ENCODE measurements at places on chromosomes 13 and 19.

DNA sequence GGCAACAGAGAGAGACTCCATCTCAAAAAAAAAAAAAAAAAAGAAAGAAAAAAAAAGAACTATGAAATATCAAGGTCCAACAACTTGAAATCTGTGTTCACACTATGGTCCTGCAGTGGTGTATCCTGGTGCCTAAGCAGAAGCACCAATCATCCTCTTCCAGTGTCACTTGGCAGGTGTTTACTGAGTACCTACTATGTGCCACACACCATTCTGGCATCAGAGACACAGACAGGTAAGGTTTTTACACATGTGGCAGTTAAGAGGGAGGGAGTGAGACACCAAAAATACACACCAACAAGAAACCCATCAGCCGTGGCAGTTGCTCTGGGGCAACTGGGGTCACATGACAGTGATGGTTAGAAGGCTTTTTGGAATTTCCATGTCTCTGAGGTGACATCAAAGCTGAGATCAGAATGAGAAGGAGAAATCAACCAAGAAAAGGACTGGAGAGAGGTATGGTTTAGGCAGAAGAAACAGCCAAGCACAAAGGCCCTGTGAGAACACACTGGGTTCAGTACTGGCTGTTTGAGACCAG is 17.6 kb downstream of the PBX4 start:
- DNase-seq = no peak

DNA sequence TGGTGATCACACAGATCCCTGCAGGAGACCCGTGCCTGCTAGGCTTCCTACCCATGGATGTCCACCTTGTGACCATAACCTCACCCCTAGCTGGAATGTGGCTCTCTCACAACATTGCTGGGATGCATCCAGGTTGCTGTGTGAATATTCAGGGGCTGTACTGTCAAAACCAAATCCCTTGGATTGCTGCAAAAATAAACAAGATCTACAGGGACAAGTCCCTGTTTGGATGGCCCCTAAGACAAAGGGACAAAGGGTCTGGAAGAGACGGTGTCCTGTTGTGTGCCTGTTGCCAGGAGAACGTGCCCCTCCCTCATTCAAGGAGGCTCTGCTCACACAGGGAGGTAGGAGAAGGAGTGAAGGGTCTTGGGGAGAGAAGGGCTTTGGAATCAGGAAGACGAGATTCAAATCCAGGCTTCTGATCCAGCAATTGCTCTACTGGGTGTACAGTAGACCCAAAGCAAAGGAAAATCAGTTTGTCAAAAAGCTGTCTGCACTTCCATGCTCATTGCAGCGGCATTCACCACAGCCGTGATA is 89.2 kb upstream of the WASF3 start:
- no peak for DNase-seq

GRCh38 chr13:108439556-108439955 is 170.0 kb downstream of the TNFSF13B start:
- DNase-seq = no peak

DNA sequence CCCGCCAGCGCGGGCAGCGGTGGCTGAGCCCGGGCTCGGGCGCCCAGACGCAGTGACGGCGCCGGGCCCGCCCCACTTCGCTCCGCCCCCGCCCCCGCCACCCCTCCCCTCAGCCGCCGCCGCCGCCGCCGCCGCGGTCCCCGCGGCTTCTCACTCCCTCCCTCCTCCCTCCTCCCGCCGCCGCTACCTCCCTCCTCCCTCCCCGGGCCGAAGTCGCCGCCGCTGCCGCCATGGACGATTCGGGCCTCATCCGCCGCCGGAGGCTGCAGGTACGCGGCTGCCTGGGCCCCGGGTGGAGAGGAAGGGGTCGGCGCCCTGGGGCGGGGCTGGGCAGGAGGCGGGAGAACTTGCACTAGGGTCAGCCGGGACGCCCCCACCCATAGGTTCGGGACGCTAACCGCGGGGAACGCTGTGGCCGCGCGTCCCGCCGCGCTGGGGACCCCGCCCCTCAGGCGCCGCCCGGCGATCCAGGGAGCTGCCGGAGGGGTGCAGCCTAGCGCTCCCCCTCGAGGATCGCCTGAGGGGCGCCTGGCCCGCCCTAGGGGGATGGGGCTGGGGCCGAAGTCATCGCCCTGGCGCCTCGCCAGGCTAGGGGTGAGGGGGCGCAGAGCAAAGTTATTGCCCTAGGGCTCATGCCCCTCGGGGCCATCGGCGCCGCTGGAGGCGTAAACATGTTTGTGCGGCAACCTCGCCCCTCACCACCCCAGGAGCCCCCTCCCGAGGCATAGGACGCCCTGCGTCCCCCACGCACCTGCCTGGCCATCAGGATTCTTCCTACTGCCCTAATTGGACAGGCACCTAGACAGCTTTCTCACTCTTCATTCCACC is 427 bp downstream of the RTBDN start:
- DNase-seq = no peak

GRCh38 chr13:103487841-103488240 is 421.6 kb upstream of the SLC10A2 start:
- DNase-seq = no peak

DNA sequence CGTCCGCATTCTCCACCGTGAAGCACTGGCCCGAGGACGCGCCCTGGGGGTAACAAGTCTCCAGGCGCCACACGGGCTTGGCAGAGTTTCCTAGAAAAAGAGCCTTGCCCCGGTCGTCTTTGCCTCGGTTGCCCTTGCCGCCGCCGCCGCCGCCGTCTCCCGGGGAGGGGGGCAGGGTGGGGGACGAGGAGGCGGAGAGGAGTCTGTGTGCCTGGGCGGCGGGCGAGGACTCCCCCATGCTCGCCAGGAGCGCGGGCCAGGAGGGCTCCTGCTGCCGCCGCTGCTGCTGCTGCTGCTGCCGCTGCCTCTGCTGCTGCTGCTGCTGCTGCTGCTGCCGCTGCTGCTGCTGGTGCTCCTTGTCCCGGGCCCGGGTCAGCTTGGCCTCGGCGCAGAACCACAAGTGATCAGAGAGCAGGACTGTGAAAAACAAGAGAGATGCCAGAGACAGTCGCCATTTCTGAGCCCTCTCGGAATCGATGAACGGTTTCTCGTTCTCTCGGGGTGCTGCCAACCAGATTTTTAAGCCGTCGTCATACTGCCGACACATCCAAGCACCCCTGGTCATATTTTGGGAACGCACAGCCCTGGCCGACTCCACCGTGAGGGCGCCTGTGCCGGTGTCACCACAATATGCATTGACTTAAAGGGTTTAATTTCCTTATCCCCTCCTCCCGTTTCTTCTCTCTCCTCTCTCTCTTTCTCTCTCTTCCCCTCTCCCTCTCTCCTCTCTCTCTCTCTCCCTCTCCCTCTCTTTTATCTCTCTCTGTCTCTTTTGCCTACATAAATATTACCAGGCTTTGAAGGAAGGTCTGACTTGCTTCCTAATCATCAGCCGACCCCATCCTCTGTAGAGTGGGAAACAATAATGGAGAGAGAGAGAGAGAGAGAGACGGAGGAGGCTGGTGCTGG is 349.1 kb downstream of the LIG4 start:
- DNase-seq = no peak

DNA sequence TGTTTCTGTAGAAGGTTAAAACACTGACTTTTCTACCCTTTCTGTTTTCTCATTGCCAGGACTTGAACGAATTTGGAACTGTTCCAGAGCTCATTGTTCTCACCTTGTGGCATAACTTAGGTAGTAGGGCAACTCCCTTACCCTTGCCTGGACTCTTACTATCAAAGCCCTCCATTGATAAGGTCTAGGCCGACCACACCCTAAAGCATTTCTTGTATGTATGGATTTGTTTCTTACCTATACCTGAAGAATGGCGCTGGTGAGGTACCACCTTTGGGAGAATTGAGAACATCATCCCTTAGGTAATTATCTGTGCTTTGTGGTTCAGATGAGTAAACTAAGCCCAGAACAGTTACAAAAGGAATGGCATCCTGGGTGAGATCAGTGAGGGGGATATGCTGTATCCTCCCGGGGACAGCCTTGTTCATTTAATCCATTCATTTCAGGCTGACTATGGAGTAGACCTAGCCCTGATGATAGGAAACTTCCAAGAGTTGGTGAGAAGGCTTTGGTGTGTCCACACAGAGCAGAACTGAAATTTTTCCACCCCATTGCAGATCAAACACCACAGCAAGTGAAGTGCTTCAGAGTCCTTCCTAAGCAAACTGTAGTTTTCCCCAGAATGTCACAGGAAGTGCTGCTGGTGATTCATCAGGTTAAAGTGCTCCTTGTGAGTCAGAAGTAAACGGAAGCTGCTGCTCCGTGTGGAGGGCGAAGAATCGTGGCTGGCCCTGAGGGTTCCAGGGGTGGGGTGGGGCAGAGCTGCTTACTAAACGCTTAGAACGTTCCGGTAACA is 113.0 kb downstream of the TEX26 start:
- DNase-seq = peak; percentile 62

- DNase-seq = no peak
These were observed 156.2 kb downstream of the SIPA1L3 start for GRCh38 chr19:38062959-38063761.

DNA sequence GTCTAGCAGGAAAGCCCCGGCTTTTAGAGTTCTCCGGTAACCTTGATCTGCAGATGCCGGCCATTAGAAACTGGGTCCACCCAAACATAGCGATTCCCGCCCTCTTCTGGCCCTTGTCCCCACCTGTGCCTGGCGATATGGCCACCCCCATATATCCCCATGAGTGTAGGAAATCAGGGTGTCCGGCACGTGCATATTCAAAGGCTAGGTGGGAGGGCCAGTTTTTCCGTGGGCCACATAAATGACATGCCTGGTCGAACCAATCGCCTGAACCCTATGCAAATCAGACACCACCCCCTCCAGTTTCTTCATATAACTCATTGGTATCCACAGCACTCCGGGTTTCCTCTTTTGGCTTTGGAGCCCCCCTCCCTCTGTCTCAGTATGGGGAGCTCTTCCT is 37.4 kb downstream of the ERICH4 start:
- no peak for DNase-seq

- no peak for DNase-seq
These were observed 52.4 kb downstream of the TSHZ3 start for GRCh38 chr19:31296741-31297390.

- no peak for DNase-seq
These were observed 469.8 kb downstream of the DCT start for GRCh38 chr13:94009701-94010100.

All from activated CD8-positive, alpha-beta memory T cell treated with anti-CD3 and anti-CD28 coated beads for 48 hours (primary cell).